Stimulated activated CD8-positive, alpha-beta memory T cell treated with anti-CD3 and anti-CD28 coated beads, Interleukin-2, amount 100 ng/mL, for 1 hour (primary cell): ENCODE measurements at places on chromosomes 7 and 10.

DNA sequence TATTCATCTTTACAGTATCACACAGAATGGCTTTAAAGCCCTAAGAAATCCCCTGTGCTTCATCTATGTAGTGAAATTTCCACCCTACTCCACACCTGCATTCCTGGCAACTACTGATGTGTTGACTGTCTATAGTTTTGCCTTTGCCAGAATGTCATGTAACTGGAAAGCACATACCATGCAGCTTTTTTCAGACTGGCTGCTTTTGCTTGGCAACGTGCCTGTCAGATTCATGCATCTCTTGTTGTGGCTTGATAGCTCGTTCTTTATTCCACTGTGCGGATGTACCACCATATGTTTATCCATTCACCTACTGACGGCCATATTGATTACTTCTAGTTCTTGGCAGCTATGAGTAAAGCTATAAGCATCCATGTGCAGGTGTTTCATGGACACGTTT is 30.6 kb downstream of the RBM17 start:
- no peak for DNase-seq

- no peak for DNase-seq
Measured at GRCh38 chr7:129307592-129307991, 82.8 kb downstream of the AHCYL2 start.

GRCh38 chr7:46576950-46577349 is 655.9 kb upstream of the IGFBP3 start:
- DNase-seq: no peak

DNA sequence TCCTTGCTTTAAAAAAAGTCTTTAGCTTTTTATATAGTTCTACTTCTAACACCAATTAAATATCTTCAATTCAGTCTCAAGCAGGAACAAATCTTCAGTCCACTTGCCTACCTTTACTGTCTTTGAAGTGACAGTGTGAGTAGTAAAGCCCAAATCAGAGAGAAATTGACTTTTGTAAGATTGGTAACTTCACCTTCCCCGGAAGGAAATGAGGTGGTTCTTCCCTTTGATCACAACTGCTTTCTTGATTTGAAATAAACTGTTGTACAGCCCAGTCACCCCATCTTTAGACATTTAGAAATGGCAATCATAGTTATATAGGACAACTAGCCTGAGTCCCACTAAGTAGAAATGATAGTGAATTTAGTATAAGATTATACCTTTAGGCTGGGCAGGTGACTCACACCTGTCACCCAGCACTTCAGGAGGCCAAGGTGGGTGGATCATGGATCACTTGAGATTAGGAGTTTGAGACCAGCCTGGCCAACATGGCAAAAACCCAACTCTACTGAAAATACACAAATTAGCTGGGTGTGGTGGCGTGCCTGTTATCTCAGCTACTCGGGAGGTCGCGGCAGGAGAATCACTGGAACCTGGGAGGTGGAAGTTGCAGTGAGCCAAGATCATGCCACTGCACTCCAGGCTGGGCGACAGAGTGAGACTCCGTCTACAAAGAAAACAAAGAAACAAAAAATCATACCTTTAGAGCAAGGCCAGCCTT is 4.7 kb downstream of the FAS start:
- DNase-seq: no peak

GRCh38 chr10:95246582-95247051 is 44.2 kb downstream of the PDLIM1 start:
- DNase-seq: peak; percentile 12
